Activated T-helper 1 cell treated with anti-CD3 and anti-CD28 coated beads, Interleukin-12 subunit alpha, Interleukin-12 subunit beta, Interleukin-2, Interleukin-4 antibody, amounts not matched to agents 30 ng/mL and 10 ng/mL and 1 ng/mL, durations not matched to agents 14 hours and 24 hours and 36 hours (primary cell): ENCODE measurements at places on chromosomes 7 and 10. TPM values are rescaled to one million over a fixed set of nuclear protein-coding genes. Genes with fewer than 3 reads are reported as not detected.

DNA sequence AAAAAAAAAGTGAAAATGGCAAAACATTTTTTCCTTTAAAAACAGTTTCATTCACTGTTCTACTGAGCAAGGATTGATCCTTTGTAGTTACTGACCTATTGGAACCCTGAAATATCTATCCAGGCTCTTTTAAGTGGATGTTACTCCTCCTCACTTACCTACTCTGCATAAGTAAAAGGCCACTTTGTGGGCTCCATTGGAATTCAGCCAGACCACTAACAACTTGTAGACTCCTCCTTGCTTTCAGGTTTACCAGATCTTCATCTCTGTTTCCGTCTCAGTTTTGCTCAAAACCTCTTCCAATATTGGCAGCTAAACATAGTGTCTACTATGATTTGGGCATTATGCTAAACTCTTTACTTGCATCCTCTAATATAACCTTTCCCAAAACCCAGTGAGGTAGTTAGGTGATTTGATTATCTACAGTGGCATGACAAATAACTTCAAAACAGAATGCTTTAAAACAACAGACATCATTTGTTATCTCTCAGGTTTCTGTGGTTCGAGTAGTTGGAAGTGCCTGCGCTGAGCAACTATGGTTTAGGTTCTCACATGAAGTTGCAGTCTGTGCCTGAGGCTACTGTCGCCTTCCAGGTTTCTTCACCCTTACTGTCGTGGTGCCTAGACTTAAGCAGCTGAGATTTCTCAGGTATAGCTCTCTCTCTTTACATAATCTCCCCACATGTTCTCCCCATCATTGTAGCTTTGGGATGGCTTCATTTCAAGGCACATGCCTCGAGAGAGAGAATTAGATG lies 698.2 kb downstream of the REEP3 start:
- no peaks in the 10 kb centered on the region for H3K36me3 ChIP-seq
- no peak for DNase-seq
- H3K4me1 ChIP-seq = no peaks in the 10 kb centered on the region
- H3K27ac ChIP-seq = no peak overlapping the region
- no peak overlapping the region for H3K4me3 ChIP-seq
- no peaks in the 10 kb centered on the region for H3K27me3 ChIP-seq

DNA sequence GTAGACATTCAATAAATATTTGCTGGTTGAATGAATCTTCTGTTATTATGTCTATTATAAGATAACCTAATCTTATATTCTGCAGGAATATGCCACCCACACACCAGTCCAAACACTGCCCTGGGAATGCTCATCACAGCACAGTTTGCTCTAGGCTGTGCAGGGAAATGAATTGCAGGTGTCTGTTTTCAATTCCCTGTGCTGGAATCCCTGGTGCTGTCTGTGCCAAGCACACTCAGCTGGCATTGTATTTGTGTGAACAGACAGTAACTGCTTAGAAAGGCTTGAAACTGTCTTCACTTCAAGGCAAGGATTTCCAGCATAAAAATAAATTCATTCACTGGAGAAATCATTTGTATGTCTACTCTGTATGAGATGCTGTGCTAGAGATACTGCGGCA lies 20.2 kb downstream of the ATOH7 start:
- no peaks in the 10 kb centered on the region for H3K36me3 ChIP-seq
- no peak overlapping the region for H3K27ac ChIP-seq
- no peak overlapping the region for H3K4me3 ChIP-seq
- no peak for DNase-seq
- H3K27me3 ChIP-seq = peaks cover 13% of the 10 kb centered on the region

GRCh38 chr10:28317760-28318159 lies 14.9 kb upstream of the MPP7 start:
- H3K27me3 ChIP-seq = no peaks in the 10 kb centered on the region
- H3K27ac ChIP-seq = no peak overlapping the region
- H3K4me3 ChIP-seq = no peak overlapping the region
- H3K4me1 ChIP-seq = no peaks in the 10 kb centered on the region

- H3K27ac ChIP-seq = no peak overlapping the region
- peaks cover 17% of the 10 kb centered on the region for H3K4me1 ChIP-seq
- no peak for DNase-seq
- H3K36me3 ChIP-seq = peaks cover 2% of the 10 kb centered on the region
Observed at GRCh38 chr7:157507987-157508386, 171.2 kb downstream of the DNAJB6 start.

DNA sequence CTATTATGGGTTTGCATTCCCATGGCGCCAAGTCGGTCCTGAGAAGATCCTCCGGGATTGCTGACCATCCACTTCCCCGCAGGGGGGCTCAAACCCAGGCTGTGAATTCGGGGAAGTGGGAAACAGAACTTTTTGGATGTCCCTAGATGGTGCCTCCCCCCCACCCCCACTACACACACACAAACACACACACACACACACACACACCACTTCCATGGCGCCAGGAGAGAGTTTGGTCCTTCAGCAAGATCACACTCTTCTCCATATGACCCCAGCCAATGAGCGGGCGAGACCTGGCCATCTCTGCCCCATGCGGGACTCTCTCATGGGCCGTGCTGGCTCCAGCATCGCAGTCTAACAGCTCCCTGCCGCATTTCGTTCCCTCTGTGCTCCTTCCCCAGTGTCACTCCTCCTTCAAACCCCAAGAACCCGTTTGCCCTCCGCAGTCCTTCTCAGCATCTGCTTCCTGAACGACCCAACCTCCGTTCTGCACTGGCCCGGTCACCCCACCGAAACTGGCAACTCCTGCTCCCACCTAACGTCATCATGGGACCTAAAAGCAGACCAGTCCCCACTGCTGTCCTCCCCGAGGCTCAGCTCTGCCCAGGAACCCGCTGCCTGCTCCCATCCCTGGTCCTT lies 32.1 kb upstream of the TNRC18 start:
- H3K4me1 ChIP-seq = no peaks in the 10 kb centered on the region
- no peak overlapping the region for H3K27ac ChIP-seq
- H3K27me3 ChIP-seq = peaks cover 8% of the 10 kb centered on the region
- H3K4me3 ChIP-seq = no peak overlapping the region
- no peaks in the 10 kb centered on the region for H3K36me3 ChIP-seq

Gene SLC16A12
- total RNA-seq = not detected in 2 replicates

Gene SVIL
- 7.4 and 8.1 TPM in 2 replicates for total RNA-seq
